HFFc6 (cell line): ENCODE measurements at places on chromosomes 6 and 20. TPM values are rescaled to one million over a fixed set of nuclear protein-coding genes. Genes with fewer than 3 reads are reported as not detected.

Gene IL17A
- total RNA-seq: not detected in 3 replicates

DNA sequence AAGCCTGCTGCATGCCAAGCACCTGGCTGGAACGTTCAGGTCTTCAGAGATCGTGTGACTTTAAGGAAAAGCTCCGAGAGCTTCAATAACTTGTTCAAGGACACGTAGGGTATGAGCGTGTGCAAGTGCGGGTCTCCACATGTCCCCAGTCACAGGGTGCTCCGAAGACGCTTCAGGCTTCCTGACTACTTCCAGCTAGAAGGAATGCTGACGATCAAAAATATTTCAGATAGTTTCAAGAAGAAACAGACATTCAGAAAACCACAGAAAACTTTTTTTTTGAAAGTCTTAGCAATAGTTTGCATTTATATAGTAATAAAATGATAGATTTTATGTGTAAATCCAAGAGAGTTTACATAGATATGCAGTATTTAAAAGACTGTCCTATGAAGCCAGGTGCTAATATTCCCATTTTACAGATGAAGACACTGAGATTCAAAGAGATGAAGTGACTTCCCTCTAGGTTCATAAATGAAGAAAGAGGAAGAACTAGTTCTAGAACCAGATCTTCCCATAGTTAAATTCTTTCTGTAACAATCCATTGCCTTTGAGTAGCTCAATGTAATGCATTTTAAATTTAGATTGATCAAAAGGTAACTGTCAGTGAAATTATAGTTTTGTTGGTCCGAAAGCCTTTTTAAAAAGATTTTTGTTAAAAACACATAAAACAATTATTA lies 247.6 kb downstream of the MYLK4 start:
- no peak for DNase-seq

DNA sequence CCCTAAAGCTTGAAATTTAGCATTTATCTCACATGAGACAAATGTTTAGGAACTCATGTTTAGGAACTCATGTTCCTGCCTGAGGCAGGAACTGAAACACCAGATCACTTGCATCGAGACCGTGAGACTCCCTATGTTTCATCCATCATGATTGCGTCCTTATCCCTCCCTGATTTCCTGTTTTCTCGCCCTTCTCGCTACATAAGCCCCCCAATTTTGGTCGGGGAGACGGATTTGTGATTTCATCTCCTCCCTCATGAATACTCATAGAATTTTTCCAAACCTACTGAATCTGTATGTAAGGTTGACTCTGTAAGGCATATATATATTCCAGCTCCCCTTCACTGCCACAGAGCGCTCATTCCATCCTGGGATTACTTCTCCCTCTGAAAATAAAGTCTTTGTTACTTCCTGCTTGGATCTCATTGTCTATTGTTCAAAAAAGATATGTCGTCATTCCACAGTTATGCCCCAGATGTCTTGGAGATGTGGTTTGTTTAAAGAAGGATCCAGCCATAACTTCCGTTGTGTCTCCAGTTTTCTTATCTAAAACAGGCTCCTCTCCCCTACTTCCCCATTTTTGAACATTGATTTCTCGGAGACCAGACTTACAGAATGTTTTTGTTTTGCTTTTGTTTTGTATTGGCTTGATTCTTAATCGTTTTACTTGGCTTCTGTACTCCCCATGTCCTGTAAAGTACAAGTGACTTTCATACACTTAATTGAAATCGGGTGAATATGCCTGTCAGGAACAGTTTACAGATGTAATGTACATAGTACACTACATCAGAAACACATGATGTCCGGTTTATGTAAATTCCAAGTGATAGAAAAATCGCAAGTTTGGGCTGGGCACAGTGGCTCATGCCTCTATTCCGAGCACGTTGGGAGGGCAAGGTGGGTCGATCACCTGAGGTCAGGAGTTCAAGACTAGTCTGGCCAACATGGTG lies 118.7 kb downstream of the HFE start:
- DNase-seq: peak; percentile 82

DNA sequence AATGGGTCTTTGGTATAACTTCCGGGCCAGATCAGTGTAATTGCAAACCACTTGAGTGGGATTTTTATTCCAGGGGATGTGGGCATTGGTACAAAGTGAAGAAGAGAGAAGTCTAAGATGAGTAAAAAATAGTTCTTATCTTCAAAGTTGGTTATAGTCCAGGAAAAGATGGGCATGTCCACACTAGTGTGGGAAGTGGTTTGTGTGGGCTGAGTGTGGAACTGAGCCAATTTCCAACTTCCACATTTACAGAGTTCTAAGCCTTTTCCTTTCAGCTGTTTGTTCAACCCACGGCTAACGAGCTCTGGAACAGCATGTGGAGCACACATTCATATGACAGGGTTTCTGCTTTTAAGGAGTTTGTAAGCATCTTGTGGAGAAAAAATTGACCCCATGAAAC lies 72.3 kb upstream of the IFNGR1 start:
- no peak for DNase-seq

DNA sequence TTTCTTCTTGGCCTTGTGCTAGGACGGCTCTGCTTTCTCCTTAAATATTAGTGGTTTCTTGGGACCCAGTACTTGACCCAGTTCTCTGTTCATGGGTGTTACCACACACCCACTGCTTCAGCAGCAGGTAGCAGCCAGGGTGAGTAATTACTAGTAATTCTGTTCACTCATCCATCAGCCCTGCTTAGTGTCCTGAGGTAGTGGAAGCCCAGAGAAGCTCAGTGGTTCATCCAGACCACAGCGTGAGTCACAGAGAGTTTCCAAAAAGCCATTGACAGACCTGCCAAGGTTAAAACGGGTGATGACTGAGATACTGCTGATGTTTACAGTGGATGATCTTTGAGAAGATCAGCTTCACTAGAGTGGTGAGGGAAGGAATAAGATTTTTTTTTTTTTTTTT lies 51.7 kb upstream of the HINT3 start:
- peak; percentile 70 for DNase-seq

Gene RHAG
- not detected in 2 replicates for total RNA-seq

Gene MOXD1
- total RNA-seq: 84.6 to 166 TPM (median 107 TPM) in 3 replicates

- DNase-seq: peak; percentile 82
These were observed 62.6 kb downstream of the FAM50B start for GRCh38 chr6:3911614-3912336.

Gene IRF4
- total RNA-seq: not detected in 3 replicates

DNA sequence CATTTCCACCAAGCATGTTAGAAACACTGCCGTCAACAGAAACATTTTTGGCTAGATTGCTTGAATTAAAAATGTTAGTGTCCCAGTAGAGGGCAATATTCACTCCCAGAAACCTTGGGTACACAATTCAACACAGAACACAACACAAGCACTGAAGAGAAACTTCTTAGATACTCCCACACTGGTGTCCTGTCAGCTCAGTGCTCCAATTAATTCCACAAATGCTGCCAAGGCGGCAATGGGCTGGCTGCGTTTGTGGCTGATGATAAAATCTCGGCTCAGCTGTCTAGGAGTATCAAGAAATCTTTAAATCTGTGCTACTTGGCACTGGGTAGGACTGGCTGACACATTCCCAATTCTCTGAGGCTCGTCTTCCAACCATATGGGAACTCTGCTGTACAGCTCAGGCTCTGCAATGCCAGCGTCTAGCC lies 39.3 kb downstream of the BEND3 start:
- no peak for DNase-seq

DNA sequence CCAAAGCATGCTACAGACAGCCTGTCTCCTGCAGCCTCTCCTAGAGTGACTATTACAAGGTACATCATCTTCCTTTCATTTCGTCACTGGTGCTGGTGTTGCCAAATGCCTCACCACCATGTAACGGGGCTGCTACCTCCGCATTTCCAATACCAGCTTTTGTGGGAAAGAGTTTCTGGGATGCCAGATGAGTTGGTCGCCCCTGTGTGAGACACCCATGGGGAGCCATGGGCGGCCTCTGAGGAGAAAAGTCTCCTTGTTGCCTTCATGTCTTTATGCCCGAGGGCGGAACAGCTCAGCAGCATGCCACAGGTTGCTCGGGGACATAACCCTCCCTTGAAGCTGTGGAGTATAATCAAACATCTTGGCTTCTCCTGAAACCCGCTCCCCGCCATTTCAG lies 169.6 kb downstream of the THBS2 start:
- no peak for DNase-seq

- DNase-seq: no peak
These were observed 81.9 kb downstream of the SIM1 start for GRCh38 chr6:100382767-100383195.

Gene LST1
- not detected in 3 replicates for total RNA-seq

Gene ECT2L
- not detected in 2 replicates for total RNA-seq

- DNase-seq: no peak
These were observed 542.1 kb upstream of the AGPAT4 start for GRCh38 chr6:161815965-161816364.

GRCh38 chr20:1734269-1734858 lies 76.8 kb upstream of the SIRPG start:
- DNase-seq: peak; percentile 34

DNA sequence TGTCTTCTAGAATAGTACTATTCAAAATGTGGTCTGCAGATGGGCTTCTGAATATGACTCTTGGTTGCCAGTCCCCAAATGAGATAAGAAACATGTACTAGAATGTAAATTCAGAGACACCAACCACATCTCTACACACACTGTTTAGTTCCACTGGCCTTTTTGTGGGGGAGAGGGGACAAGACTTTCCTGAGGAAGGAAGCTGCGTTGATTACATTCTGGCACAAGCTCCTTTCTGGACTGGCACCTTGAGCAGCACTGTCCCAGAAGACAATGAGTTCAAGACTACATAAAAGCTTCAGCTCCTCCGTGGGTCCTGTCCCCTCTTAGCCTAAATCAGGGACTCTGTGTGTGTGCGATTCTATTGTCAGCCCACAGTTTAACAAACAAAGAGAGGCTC lies 6.9 kb upstream of the IYD start:
- DNase-seq: no peak

Gene VSX1
- not detected in 3 replicates for total RNA-seq

DNA sequence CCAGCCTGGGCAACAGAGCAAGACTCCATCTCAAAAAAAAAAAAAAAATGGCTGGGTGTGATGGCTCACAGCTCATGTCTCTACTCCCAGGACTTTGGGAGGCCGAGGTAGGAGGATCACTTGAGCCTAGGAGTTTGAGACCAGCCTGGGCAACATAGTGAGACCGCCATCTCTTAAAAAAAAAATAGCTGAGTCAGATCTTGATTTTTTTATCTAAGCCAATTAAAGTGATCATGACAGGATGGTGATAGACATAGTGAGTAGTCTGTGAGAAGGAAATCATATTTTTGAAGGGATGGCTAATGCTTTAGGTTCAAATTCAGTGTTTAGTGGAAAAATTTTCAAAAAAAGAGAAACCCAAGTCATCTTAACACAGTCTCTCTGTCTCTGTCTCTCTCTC lies 114.6 kb upstream of the JARID2 start:
- no peak for DNase-seq

GRCh38 chr6:168713839-168714238 lies 272.9 kb downstream of the SMOC2 start:
- DNase-seq: no peak

Gene R3HDML
- total RNA-seq: not detected in 3 replicates

DNA sequence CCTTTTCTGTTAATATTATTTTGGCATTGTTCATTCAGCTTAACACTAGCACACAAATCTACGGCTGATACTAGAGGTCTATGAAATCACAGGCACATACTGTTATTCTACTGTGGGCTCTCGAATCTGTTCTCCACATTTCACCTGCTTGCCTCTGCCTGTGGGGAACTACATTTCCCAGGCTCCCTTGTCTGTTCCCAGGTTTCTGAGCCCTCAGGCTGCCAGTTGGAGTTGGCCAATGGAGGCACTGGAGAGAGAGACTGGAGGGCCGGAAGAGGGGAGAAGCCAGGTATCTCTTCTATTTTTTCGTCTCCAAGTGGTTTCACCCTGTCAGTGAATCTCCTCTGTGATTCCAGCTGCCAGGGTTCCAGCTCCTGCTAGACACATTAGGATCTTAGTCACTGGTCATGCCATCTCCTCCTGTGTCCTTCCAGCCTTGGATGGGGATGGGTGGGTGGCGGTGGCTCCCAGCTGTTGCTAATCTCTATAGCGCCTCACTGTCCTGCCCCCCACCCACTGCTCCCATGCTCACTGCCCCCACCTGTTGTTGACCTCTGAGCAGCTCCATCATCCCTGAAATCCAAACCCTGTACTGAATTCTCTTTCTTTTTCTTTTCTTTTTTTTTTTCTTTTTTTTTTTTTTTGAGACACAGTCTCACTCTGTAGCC lies 188.2 kb downstream of the LRFN2 start:
- DNase-seq: no peak

Gene OR12D3
- not detected in 3 replicates for total RNA-seq

- peak; percentile 87 for DNase-seq
These were observed 23.5 kb downstream of the DHX35 start for GRCh38 chr20:38985603-38986170.

DNA sequence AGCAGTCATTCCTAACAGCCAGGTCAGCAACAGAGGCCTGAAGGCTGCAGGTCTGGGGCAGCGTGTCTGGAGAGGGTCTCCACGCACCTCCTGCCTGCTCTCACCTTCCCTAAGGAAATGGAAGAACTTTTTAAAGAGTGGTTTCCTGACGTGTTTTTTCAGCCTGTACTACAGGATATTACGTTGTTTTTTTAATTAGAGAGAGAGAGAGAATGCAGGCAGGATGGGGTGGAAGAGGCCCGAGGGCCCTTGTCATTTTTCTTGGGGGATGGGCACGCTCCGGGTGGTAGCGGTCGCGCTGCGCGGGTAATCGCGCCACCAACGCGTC lies 2.1 kb downstream of the DLL1 start:
- no peak for DNase-seq

- no peak for DNase-seq
These were observed 194.2 kb downstream of the JARID2 start for GRCh38 chr6:15440040-15440439.
